Activated CD4-positive, alpha-beta memory T cell treated with anti-CD3 and anti-CD28 coated beads, Interleukin-2, amount 10 ng/mL, durations not matched to agents 7 days and 5 days (primary cell): ENCODE measurements at places on chromosomes 16 and 17.

DNA sequence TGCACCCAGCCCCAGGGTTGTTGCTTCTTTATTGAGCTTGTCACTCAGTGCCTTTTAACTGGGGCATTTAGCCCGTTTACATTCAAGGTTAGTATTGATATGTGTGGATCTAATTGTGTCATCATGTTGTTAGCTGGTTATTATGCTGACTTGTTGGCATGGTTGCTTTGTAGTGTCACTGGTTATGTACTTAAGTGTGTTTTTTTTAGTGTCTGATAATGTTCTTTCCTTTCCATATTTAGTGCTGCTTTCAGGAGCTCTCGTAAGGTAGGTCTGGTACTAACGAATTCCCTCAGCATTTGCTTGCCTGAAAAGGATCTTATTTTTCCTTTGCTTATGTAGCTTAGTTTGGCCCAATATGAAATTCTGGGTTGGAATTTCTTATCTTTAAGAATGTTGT, 33.5 kb downstream of the NF1 start:
- no peak overlapping the region for H3K4me3 ChIP-seq
- H3K4me1 ChIP-seq = peaks cover 2% of the 10 kb centered on the region
- no peak overlapping the region for H3K27ac ChIP-seq

DNA sequence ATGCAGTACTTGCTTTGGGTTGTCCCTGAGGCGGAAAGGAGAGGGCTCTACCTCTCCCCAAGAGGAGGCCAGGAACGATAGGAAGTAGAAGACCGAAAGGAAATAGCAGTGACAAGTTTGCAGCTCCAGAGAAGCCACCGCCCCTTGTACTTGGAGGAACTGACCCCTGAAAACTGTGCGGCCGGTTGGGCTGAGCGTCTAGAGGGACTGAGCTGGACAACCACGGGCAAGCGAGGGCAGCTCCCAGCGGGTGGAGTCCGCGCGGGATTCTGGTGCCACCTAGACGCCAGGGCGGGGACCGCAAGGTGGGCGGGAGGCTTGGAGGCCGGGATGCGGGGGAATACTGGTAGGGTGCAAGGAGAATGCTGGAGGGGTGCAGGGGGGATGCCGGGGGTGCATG, 1.3 kb upstream of the SLC6A4 start:
- peak overlapping the region; percentile 46 for H3K4me3 ChIP-seq
- DNase-seq = no peak

DNA sequence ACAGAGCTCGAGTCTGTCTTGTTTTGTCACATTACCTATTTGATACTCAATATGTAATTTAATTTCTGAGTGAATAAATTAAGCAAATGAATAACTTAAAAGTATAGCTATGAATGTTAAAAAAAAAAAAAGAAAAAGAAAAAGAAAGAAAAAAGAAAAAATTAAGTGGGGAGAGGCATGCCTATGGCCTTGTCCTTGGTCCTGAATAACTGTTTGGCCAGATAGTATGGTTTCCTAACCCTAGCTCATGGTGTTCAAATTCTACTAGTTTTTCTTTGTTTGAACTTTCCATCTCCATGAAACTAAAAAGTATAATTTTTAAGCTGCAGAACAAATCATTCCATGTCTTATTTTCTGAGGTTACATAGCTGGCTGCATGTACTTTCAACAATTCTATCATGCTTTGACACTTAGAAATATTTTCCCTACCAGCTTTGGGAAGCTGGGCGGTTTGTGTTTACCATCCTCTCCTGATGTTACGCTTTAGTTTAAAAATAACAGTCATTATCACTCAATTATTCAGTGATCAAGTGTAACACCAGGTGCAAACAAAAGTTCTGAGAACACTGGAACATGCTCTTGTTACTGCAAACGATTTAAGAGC, 31.8 kb downstream of the TOX3 start:
- no peaks in the 10 kb centered on the region for H3K27me3 ChIP-seq
- no peak overlapping the region for H3K27ac ChIP-seq
- no peak for DNase-seq

GRCh38 chr17:46889992-46890564, 32.9 kb upstream of the GOSR2 start:
- H3K36me3 ChIP-seq = no peaks in the 10 kb centered on the region
- H3K27ac ChIP-seq = no peak overlapping the region
- no peak for DNase-seq
- no peak overlapping the region for H3K4me3 ChIP-seq
